ENCODE measurements at places on chromosomes 13 and 19. TPM values are rescaled to one million over a fixed set of nuclear protein-coding genes. Genes with fewer than 3 reads are reported as not detected.

DNA sequence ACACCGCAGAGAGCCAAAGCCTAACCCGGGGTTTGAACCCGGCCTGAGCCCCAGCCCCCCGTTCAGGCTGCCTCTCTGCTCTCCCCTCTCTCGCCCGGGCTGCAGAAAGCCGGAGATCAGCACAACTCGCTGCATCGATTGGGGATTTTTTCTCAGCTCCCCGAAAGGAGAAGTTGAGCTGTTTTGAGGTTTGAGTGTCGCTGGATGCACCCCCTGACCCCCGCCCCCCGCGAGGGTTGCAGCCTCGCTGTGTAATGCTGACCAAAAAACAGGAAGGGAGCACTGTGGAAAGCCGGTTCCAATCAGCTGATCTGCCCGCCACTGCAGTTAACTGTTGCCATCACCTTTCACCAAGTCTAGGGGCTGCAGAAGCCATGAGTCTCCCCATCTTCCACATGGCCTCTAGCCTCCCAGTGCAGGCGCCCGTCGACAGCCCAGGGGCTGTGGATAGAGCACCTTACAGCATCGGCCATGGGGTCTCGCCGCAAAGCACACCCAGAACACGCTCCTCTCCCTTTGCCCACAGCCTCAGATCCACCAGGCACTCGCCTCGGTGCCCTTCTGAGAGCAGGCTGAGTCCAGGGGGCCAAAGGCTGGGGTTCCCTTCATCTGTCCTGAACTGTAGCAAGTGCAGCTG is 34.5 kb downstream of the MYO9B start:
- peak; percentile 79 for DNase-seq

GRCh38 chr19:48724796-48725753 is 5.5 kb upstream of the MAMSTR start:
- DNase-seq: peak; percentile 80

Gene EDNRB
- 31.1 TPM for total RNA-seq

DNA sequence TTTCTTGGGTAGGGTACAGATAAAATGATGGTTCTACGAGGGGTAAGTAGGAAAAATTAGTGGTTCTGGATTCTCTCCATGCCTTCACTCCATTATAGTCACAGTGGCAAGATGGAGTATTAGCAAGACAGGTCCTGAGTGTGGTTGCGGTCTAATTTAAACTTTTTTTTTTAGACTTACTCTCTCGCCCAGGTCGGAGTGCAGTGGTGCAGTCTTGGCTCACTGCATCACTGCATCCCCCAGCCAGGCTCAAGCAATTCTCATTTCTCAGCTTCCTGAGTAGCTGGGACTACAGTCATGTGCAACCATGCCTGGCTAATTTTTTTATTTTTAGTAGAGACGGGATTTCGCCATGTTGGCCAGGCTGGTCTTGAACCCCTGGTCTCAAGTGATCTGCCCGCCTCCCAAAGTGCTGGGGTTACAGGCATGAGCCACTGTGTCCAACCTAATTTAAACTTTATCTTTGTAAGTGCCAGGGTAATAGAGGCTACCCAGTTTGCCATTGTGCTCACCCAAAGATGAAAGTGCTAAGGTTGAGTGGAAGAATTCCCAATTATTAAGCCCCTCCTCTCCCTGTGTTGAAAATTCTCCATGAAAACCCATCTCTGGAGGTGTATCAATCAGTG is 135.6 kb downstream of the TM9SF2 start:
- DNase-seq: no peak

Gene FBXW9
- 3.6 TPM for total RNA-seq

- no peak for DNase-seq
Measured at GRCh38 chr13:104809483-104809882, 1726.0 kb downstream of the EFNB2 start.

GRCh38 chr13:23608701-23609413 is 38.6 kb downstream of the TNFRSF19 start:
- DNase-seq: peak; percentile 73

Gene ERCC1
- 58.6 TPM for total RNA-seq

GRCh38 chr13:46698910-46699460 is 98.0 kb downstream of the ESD start:
- no peak for DNase-seq

Gene IGLON5
- not detected for total RNA-seq

GRCh38 chr13:50636007-50636704 is 207.3 kb downstream of the DLEU7 start:
- DNase-seq: no peak

Gene ATXN8OS
- total RNA-seq: not detected

Gene ZNF552
- 6.6 TPM for total RNA-seq

DNA sequence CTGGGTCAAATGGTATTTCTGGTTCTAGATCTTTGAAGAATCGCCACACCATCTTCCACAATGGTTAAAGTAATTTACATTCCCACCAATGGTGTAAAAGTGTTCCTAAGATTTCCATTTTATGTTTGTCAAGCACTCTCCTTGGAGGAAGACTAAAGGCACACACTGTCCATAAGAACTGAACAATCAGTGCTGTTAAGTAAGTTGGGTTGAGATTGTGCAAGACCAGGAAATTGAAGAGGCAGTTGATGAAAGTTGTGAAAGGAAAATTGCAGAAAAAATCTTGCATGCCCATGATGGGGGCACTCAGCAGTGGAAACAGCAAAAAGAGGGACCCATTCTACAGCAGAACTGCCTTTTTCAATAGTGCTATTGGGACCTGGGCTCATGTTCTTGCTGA is 323.6 kb downstream of the DLEU7 start:
- no peak for DNase-seq

Gene CCDC194
- total RNA-seq: 0.62 TPM

Gene GNG7
- 11.5 TPM for total RNA-seq

DNA sequence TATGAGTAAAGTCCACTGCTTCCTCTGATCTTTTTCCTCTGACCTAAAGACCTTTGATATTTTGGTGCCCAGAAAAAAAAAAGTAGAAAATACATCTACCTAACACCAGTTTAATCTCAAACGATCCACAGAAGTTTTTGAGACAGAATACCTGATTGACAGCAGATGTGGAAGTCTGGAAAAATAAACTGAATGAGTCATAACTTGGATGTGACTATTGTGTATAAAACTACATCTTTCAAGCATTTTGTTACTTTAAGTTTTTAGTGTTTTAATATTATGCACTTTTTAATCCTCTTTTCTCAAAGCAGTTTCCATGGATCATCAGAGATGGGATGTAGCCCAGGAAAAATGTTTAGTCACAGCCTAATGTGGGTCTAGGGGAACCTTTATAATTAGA is 216.1 kb downstream of the SLITRK1 start:
- DNase-seq: no peak

DNA sequence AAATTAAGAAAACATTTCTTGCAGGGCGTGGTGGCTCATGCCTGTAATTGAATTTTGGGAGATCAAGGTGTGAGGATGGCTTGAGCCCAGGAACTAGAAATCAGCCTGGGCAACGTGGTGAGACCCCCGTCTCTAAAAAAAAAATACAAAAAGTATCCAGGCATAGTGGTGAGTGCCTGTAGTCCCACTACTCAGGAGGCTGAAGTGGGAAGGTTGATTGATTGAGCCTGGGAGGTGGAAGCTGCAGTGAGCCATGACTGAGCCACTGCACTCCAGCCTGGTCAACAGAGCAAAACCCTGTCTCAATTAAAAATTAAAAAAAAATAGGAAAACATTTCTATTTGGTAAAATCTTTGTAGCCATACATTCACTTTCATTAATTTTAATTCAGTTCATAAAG is 526.5 kb downstream of the PCDH9 start:
- no peak for DNase-seq

GRCh38 chr13:102136735-102137296 is 265.0 kb downstream of the FGF14 start:
- no peak for DNase-seq

- no peak for DNase-seq
Measured at GRCh38 chr13:51704399-51705313, 99.3 kb downstream of the DHRS12 start.

- DNase-seq: no peak
Measured at GRCh38 chr13:61084988-61085387, 330.7 kb downstream of the PCDH20 start.

Gene TECR
- total RNA-seq: 101 TPM

GRCh38 chr13:47144782-47145181 is 247.9 kb upstream of the HTR2A start:
- DNase-seq: no peak

DNA sequence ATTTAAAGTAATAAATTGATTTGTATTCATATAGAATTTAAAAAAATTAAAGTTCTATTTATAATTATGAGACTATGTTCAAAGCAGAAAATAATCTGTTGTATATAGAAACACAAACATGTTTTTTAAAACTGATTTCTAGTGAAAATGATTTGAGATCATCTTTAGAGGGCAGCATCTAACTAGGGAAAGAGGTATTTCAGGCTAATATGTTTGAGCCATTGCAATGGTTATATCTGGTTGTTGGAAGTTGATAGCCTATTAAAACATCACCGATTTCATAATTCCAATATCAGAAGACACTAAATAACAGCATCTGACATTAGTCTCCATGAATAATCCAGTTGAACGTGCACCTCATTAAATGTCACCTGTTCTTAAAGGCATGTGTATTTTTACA is 79.8 kb upstream of the SLITRK6 start:
- DNase-seq: no peak

- no peak for DNase-seq
Measured at GRCh38 chr13:31944262-31945160, 87.1 kb upstream of the FRY start.
